ENCODE measurements at places on chromosomes 7 and 10.

- no peak for DNase-seq
These were observed 21.1 kb downstream of the LIMK1 start for GRCh38 chr7:74104702-74105101.

DNA sequence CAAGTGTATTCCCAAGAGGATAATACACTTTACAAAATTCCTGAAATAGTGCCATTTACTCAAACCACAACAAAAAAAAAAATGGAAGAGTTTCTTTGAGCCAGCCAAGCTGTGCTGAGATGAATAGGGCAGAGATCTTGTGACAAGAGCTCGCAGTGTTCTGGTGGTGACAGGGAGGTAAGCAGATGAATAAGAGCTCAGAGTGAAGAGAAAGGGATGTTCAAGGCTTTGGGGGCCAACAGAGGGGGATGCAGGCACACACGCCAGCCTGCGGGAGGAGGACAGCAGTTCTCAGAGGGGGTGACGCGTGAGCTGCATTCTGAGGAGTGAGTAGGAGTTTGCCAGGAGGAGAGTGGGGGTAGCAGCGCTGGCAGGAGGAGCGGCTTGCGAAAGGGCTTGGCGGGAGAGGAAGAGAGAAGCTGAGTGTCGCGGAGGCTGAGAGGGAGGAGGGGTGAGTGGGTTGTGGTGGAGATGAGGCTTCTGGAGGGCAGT lies 194.4 kb upstream of the IMMP2L start:
- no peak for DNase-seq

GRCh38 chr10:485776-486175 lies 203.7 kb downstream of the DIP2C start:
- DNase-seq = no peak

- DNase-seq = no peak
These were observed 489.0 kb upstream of the AUTS2 start for GRCh38 chr7:69109246-69109645.

DNA sequence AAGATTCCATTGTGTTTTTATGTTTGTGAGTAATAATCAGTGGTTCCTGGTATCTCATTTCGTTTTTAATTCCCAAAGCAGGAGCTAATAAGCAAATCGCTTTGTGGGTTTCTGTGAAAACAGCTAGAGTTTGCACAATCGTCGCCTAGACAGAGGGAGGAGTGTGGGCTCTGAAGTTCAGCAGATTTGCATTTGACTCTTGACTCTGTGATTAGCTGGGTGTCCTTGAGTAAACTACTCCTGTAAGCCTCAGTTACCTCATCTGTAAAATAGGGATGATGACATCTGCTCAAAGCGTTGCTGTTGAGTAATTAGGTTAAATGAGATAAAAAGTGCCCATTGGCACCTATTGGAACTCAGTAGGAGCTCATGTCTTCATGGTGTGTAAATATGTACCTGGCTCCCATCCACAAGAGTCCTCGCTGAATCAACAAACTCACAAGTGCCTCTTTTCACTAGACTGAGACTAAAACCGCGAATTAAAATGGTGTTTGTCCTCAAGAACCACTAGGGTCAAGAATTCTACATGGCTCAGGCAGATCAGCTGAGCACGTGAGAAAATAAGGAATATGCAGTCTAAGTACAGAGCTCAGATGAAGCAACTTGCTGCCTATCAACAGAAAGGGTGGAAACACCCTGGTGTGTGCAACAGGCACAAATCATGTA lies 385.8 kb upstream of the C7orf33 start:
- no peak for DNase-seq

DNA sequence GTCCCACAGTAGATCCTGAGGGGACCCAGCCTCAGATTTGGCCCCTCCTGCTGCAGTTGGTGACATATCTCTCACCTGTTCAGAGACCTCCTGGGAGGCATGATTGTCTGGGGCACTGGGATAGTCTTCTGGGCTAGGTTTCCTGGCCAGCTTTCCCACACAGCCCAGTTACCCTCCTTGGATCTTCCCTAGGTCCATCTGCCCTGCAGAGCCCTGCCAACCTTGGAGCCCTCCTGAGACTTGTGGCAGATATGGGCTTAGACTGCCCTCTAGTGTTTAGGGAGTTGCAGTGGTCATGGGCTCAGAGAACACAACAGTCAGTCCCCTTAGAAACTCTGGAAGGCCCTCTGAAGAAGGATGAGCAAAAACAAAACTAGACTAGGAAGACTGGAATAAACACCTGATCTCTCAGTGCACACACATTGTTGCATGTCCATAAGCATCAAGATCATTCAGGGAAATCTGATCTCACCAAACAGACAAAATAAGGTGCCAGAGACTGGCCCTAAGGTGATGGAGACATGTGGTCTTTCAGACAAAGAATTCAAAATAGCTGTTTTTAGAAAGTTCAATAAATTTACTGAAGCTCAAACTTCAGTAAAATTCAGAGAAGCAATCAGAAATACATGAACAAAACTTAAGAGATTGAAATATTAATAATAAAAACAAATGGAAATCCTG lies 324.6 kb downstream of the ATRNL1 start:
- DNase-seq = peak; percentile 4

DNA sequence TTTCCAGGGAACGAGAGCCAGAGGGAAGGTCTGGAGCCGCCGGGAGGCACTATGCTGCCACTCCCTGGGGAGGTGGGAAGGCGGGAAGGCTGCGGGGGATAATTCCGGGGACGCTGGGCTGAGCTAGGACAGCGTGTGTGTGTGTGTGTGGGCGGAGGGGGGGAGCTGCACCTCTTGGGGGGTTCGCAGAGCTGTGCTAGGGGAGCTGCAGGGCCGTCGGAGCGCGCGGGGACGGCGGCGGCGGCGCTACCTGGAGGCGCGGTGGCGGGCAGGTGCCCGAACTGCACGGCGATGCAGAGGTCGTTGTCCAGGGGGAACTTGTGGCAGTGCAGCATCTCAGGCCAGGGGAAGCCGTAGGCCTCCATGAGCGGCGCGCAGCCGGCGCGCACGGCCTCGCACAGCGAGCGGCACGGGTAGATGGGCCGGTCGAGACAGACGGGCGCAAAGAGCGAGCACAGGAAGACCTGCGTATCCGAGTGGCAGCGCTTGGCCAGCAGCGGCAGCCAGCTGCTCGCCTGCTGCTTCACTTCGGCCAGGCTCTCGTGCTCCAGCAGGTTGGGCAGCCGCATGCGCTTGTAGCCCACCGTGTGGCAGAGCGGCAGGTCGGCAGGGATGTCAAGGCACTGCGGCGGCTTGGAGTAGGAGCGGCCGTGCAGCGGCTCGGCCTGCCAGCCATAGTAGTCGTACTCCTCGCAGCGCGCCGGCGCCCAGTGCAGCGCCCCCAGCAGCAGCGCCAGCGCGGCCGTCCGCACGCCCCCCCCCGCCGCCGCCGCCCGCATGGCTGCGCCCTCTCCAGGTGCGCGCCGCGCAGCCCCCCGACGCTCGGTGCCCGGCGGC lies 526 bp downstream of the SFRP5 start:
- no peak for DNase-seq

DNA sequence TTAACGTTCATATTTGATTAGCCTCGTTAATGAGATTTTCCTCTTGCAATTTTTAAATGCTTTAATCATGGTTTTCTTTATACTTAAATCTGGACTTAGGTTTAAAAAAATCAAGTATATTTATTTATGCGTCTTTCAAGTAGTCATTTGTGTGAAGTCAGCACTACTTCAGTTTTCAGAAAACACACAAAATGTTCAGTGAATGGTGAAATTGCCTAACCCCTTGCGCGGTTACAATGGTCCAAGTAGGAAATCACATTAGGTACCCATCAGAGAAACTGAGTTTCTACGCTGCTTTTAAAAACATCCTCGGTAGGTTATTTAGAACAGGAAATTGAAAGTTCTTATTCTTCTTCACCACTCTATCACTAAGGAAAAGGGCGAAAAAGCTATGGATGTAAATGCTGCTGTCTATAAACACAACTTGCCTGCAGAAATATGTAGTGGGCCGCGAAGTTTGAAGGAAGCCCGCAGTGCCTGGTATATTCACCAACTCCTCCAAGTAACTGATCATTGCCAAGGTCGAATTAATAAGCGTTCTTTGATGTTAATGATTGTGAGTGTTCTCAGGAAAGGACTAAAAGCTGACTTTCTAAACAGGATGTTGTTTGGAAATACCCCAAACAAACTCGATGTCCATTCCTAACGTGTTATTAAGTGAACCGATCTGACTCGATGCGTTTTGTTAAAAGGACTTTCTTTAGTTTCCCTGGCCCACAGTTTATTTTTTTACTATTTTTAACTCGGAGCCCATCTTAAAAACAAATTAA lies 1.0 kb downstream of the SYPL1 start:
- no peak for DNase-seq

DNA sequence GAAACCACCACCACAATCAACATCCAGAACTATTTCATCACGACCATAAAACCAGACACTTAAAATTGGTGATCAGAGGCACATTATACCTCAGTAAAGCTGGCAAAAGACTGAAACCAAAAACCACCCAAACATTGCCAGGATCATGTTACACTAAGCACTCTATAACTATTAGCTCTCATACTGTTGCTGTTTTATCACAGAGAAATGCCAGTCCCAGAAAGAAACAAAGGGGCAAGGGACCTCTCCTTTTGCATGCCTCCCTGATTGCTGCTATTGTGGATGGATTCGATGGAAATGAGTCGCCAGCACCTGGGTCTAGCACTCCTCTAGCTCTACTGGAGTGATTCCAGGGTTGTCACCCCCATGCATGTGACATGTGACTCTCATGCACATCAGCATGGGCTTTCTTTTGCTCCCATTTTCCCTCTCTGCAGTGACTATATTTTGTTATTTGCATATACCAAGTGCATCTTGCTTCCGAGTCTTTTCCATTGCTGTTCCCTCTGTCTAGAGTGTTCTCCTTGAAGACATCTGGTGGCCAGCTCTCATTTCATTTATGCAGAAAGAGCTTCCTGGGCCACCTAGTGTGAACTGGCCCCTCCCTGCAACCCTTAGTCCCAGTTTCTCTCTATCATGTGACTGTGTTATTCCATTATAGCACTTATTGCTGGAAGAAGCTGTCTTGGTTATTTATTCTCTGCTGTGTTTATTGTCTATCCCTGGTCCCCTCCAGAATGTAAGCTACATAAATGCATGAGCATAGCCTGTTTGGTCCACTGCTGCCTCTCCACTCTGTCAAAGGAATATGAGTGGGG lies 300.6 kb downstream of the PLXNA4 start:
- DNase-seq = peak; percentile 64

DNA sequence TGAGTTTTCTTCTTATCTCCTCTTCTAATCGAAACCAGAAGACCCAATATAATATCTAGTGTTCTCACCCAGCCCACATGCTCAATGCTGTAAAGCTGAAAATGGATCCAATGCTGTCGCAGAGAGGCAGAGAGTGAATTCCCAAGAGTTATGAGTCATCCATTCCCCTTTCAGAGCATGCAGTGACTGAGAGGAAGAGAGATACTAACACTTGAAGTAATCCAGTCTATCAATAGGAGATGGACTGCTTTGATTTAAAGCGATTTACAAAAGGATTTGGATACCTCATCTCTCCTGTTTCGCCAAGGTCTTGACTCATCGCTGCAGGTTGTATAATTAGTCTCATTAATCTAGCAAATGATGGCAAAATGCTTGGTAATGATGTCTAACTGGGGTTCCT lies 41.5 kb upstream of the PRKCQ start:
- no peak for DNase-seq

GRCh38 chr10:49629431-49629881 lies 15.6 kb downstream of the CHAT start:
- peak; percentile 69 for DNase-seq

DNA sequence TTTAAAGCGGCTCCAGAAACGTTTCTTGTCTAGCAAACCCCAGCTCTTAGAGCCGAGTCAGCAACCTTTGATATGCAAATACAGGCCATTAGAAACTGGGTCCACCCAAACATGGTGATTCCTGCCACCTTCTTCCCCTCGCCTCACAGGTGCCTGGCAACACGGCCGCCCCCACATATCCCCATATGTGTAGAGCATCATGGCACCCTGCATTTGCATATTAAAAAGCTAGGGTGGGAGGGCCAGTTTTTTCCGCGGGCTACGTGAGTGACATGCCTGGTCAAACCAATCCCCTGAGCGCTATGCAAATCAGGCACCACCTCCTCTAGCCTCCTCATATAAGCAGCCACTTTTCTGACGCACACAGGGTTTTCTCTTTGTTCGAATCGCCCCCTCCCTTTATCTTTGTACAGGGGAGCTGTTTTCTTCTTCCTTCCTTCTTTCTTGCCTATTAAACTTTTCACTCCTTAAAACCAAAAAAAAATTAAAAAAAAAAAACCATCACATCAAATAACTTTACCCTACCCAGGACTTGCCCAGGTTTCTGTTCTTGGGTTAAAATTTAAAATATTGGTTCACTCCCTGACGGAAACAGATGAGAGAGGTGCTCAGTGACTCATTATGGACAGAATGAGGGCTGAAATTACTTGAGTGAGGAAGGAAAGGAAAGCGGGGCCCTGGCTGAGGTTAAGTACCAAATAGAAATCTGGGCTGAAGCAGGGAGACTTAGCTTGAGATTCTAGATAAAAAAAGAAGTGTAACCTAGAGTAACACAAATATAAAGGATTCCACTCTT lies 59.8 kb downstream of the COA1 start:
- DNase-seq = no peak

GRCh38 chr10:98429320-98430072 lies 14.5 kb upstream of the PYROXD2 start:
- no peak for DNase-seq

- no peak for DNase-seq
These were observed 16.5 kb downstream of the NPFFR1 start for GRCh38 chr10:70267161-70267933.

GRCh38 chr10:4981722-4982471 lies 18.7 kb downstream of the AKR1C1 start:
- no peak for DNase-seq

DNA sequence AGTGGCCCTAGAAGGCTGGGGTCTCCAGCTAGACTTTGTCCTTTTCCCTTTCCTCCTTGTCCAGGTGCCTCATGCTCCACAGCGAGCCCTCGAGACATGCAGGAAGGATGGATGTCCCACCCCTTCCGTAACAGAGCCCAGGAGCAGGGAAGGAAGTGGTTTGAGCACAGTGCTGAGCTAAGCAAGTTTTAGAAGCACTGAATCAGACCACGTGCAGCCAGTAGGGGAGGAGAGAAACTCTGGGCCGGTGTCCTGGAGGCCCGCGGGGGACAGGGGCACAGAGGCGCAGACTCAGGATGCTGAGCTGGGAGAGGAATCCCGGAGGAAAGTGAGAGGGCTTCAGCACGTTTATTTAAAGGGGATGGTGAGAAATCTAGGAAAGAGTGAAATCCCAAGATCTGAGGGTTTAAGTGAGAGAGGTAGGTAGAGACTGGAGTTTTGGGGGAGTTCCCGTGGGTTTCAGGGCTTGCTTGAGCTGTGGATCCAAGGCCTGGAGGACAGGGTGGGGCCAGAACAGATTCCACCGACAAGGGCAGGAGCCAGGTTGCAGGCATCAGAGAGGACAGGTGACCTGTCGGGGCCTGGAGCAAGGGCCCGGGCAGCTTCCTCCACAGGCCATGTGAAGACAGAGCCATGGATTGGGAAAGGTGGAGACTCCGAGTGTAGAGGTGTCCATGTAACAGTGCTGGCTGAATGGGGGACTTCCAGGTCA lies 4.4 kb upstream of the IRF5 start:
- no peak for DNase-seq

GRCh38 chr10:68550747-68551411 lies 9.3 kb upstream of the TET1 start:
- DNase-seq = no peak

GRCh38 chr7:92331508-92331907 lies 85.7 kb downstream of the ANKIB1 start:
- DNase-seq = no peak

- no peak for DNase-seq
These were observed 27.4 kb upstream of the DIP2C start for GRCh38 chr10:716821-717220.

- DNase-seq = no peak
These were observed 133.7 kb upstream of the NAMPT start for GRCh38 chr7:106418526-106418925.

Measured in NCI-H524 treated with DMSO at 0.1 percent for 48 hours (cell line).